NCI-H524 (cell line): ENCODE measurements at places on chromosomes 4 and X.

DNA sequence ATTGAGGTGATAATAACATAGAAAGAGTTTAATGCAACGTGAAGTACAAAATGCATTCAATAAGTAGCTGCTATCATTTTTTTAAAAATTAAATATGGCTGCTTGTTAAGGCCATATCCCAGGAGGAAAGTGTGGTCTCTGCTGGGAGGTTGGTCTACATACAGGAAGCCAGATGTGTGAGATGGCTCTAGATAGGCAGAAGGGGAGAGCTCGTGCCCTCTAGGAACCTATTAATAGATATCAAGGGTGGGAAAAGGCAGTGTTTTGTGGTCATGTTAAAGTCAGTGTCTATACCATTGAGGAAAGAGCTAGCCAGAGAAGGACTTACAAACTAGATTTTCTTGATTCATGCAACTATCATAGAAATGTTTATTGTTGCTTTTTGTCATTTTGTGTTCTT lies 140.5 kb downstream of the KLHL8 start:
- no peak for DNase-seq

- no peak for DNase-seq
These were observed 86.1 kb downstream of the CPE start for GRCh38 chr4:165464813-165465381.

- no peak for DNase-seq
These were observed 31.9 kb downstream of the JADE1 start for GRCh38 chr4:128841402-128841801.

- no peak for DNase-seq
These were observed 137.3 kb upstream of the PDLIM3 start for GRCh38 chr4:185672618-185673017.

DNA sequence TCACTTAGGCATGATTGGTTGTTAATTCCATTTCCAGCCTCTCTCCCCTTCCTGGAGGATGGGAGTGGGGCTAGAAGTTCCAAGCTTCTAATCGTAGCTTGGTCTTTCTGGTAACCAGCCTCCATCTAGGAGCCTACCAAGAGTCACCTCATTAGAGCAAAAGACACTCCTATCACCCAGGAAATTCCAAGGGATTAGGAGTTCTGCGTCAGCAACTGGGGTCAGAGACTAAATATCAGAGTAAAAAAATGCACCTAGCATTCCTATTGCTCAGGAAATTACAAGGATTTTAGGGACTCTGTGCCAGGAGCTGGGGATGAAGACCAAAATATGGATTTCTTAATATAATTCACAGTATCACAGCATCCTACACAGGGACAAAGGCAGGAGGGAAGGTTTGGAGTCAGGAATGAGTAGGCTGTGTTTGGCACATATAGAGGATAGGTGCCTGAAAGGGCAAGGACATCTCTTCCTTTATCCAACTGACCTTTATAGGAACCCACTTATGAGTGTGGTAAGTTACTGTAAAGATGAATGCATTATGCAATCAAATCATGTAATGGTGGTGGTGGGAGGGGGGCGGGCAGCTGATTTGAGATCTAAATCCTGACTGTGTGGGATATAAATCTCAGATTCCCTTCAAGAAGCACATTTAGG lies 30.5 kb upstream of the LIMCH1 start:
- DNase-seq: no peak

DNA sequence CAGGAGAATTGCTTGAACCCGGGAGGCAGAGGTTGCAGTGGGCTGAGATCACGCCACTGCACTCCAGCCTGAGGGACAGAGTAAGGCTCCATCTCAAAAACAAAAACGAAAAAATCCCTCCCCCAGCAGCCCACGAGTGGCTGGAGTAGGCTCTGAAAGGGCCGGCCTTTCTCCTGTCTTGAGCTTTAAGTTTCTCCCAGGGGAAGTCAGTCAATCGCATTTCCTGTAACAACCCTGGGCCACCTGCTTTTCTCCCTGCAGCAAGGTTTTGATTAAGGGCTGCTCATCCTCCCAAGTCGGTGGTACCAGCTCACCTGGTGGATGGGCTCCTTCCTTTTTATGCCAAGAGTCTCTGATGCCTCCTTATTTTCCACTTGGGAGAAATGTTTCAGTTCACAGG lies 2.0 kb upstream of the NYX start:
- no peak for DNase-seq

- no peak for DNase-seq
These were observed 1381.5 kb upstream of the ADGRL3 start for GRCh38 chr4:59818656-59819055.

DNA sequence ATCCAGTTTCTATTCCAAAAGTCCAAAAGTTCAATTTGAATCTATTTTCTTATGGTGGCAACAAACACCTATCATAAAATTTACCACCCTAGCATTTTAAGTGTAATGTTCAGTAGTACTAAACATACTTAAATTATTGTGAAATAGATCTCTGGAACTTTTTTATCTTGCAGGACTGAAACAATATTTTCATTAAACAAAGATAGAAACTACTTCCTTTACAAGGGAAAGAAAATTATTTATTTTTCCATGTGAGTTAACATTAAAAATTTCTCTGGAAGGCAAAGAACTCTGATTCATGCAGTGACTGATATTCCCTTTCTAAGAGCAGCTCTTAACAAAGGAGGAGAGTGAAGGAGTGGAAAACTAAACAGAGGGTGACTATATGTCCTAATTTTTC lies 40.2 kb downstream of the ADH7 start:
- DNase-seq: no peak

DNA sequence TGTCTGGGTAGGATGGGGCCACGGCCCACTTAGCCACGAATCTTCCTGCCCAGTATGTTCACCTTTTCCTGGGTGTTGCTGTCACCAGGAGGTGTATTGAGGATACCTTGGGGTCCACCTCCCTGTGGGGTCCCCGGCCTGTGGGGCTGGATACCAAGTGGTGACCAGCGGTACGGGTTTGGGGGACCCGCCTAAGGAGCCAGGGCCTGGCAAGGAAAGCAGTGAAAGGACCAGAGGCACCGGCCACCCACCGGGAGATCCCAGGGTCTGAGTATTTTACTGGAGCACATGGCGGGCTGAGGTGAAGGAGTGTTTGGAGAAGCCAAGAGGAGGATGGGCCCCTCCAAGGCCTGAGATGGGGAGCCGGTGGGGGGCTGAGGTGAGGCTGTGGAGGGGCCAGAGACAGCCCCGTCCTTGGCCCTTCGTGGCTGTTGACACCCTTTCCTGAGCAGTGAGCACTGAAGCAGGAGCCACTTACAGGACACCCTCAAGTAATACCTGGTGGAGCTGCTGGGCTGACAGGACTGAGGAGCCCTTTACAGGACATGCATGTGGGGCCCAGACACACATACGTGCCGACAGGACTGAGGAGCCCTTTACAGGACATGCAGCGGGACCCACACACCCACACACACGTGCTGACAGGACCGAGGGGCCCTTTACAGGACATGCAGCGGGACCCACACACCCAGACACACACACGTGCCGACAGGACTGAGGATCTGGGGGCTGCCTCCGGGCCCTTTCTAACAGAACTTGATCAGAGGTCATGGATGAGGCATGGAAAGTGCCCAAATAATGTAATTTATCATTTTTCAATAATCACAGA lies 38.4 kb downstream of the TMEM271 start:
- no peak for DNase-seq

- DNase-seq: no peak
These were observed 32.1 kb upstream of the SLC16A2 start for GRCh38 chrX:74389016-74389722.

DNA sequence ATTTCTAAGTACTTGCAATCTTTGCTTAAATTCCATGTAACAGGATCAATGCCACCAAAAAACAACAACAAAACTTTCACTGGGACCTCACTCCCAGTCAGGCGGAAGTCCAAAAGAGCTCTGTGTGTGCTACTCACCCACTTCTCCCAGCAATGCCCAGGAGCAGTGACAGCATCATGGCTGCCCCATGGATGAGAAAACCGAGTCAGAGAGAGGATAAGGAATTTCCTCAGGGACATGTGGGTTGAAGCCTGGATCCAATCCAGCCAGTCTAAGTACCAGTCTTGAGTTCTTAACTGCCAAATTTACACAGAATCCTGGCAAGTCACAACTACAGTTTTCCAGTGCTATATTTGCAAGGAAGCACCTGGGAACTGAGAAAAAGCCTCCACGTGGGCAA lies 64.5 kb downstream of the STX18 start:
- no peak for DNase-seq

DNA sequence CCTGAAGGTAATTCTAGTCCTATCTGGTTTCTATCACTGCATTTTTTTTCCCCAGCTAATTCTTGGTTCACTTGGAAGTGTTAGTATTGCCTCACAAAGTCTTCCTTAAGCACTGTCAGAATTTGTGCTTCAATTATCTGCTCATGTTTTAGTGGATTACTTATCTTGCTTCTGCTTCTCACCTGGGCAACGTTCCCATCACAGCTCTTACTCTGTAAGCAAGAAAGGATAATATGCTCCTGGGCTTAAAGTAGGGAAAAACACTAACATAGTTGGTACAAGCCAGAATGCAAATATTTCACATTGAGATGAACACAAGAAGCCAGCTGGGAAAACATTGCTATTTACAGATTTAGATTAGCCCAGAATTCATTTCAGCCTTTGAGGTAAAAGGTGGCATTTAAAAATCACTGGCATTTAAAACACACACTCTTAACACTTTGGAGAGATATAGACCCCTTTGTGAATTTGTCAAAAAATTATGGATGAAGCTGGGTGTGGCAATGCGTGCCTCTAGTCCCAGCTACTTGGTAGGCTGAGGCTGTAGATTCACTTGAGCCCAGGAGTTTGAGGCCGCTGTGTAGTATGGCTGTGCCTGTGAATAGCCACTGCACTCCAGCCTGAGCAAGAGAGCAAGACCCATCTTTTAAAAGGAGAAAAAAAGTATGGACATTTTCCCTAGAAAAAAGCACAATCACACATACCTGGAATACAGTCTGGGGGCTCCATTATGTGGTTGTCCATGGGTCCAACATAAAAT lies 6.6 kb upstream of the PTPN13 start:
- no peak for DNase-seq

DNA sequence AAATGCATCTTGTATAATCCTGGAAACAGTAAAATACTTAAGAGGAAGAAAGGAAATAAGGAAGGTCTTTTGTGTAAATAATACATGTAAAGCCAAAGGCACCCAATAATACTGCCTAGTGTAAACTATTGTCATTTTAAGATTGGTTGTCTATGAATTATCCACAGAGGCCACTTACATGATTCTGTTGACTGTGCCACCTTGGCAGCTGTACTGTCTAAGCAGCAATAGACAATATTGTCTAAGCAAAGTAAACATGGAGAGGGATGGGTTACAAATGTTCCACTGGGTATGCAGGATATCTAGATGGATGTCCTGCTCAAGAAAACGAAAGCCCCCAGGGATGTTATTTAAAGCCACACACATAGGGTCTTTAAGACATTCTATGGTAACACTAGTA lies 19.4 kb downstream of the BEND4 start:
- DNase-seq: no peak

- DNase-seq: no peak
These were observed 79.1 kb upstream of the INPP4B start for GRCh38 chr4:142925161-142925560.

DNA sequence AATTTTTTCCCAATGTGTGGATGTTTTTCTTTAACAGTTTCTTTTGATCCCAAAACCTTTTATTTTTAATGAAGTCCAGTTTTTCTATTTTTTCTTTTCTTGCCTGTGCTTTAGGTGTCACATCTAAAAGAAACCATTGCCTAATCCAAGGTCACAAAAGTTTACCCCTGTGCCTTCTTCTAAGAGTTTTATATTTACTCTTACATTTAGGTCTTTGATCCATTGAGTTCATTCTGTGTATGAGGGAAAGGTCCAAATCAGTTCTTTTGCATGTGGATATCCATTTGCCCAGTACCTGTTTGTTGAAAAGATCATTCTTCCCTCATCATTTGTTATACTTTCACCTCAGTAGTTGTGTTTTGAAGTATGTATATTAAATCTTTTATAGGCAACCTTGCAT lies 13.0 kb downstream of the LRP2BP start:
- no peak for DNase-seq

- DNase-seq: peak; percentile 18
These were observed 332.7 kb upstream of the IGFBP7 start for GRCh38 chr4:57442831-57443291.

GRCh38 chr4:147714575-147715401 lies 17.1 kb upstream of the ARHGAP10 start:
- DNase-seq: no peak

DNA sequence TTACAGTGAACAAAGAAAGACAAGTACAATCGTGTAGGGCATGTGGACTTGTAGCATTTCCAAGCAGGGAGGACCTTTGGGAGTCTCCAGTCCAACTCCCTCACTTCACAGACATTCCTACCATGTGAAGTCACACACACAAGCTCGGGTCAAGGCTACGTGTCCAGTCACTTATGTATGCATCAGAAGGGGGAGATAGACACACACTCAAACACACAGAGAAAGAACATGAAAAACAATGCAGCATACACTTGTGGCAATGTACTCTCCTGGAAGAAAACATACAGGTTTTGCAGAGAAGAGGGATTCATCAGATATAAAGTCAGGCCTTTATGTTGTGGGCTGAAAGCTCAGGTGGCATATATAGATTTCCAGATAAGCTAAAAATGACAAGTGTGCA lies 136.1 kb upstream of the MID1 start:
- no peak for DNase-seq

DNA sequence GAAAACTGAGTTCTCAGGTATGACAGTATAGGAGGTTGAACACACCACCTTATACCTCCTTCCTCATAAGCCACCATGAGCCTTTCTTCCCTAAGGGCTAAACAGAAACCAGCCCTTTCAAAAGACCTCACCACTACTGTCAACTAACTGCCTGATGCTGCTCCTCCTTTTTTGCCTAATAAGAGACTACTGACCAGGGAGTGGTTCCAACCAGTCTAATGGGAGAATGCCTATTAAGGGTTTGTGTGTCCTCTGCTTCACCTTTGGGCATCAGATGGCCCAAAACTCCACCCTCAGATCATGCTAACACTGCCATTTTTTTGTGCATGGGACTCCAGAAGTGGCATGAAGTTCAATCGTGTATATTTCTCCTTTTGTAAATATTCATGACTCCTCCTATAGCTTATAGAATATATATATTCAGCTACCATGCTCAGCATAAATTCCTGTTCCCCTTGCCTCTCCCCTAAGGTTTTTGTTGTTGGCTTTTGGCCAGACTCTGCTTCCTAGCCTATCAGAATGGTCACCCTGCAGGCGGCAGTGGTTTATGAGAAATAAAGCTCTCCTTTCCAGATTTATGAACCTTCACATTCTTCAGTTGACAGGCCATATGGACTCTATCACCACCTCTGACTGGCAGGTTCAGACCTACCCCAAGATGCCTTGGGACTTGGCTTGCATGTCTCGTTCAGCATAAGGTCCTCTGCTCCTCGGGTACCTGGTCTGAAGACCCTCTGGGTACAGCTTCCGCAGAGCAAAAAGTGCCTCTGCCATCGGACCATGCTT lies 28.2 kb downstream of the FGFBP1 start:
- DNase-seq: no peak

- no peak for DNase-seq
These were observed 1576.0 kb downstream of the RPA4 start for GRCh38 chrX:98459669-98460068.

GRCh38 chr4:70518269-70518668 lies at the start of gene AMTN:
Gene AMTN (plus strand): TSS chr4:70518569. CDS start chr4:70518778, 209 bp downstream.
- no peak for DNase-seq

- DNase-seq: no peak
These were observed 20.7 kb downstream of the USP53 start for GRCh38 chr4:119233191-119233590.
